ENCODE measurements at places on chromosomes 13 and 19.

- H3K36me3 ChIP-seq = no peaks in the 10 kb centered on the region
- H3K27ac ChIP-seq = no peak overlapping the region
- H3K27me3 ChIP-seq = peaks cover 5% of the 10 kb centered on the region
- no peaks in the 10 kb centered on the region for H3K4me1 ChIP-seq
- DNase-seq = no peak
Measured at GRCh38 chr13:30039511-30039911, 189.1 kb upstream of the UBL3 start.

DNA sequence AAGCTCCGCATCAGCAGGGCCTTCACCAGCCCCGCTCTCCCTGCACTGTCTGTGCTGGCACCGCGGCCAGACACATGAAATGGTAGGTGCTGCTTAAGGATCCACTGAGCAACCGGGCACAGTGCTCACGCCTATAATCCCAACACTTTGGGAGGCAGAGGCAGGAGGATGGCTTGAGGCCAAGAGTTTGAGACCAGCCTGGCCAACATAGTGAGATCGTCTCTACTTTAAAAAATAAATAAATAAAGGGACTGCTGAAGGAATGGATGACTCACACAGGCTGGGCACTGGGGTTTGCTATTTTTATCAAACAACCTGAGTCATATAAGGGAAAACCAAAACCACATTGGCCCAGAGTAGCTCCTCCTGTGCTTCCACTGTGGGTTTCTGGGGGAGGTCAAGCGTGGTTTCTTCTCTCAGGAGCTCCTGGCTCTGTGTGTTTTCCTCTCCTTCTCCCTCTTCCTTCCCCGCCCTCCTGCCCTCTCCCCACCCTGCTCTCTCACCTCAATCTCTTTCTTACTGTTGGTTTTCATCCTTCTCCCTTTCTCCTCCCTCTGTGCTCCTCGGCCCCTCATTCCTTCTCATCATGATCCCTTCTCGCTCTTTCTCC is 21.3 kb downstream of the VRK3 start:
- H3K27me3 ChIP-seq = no peaks in the 10 kb centered on the region
- no peak for DNase-seq
- H3K4me3 ChIP-seq = no peak overlapping the region
- H3K27ac ChIP-seq = peak overlapping the region; percentile 23
- peaks cover 97% of the 10 kb centered on the region for H3K36me3 ChIP-seq
- peaks cover 5% of the 10 kb centered on the region for H3K4me1 ChIP-seq

DNA sequence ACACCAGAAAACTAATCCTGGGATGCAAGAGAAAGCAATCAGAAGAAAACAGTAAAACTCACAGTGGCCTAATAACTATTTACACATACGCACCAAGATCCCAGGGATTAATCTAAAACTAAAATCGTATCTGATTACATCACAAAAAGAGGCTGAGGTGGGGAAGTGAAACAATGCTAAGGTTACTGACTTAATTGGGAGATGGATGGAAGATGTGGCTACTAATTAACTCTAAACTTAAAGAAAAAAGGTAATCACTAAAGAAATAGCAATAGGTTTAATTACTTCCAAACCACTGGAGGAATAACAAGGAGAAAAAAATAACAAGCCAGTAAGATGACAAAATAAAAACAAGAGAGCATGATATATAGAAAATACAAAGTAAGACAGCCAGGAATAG is 50.4 kb downstream of the NUFIP1 start:
- H3K27me3 ChIP-seq = no peaks in the 10 kb centered on the region
- no peak for DNase-seq
- H3K27ac ChIP-seq = no peak overlapping the region
- no peaks in the 10 kb centered on the region for H3K4me1 ChIP-seq
- no peak overlapping the region for H3K4me3 ChIP-seq

GRCh38 chr13:49304763-49305700 is 57.3 kb downstream of the CDADC1 start:
- H3K4me3 ChIP-seq = no peak overlapping the region
- no peak overlapping the region for H3K27ac ChIP-seq
- peaks cover 14% of the 10 kb centered on the region for H3K4me1 ChIP-seq
- no peaks in the 10 kb centered on the region for H3K36me3 ChIP-seq

- DNase-seq = no peak
- H3K4me1 ChIP-seq = no peaks in the 10 kb centered on the region
- H3K27me3 ChIP-seq = no peaks in the 10 kb centered on the region
- no peak overlapping the region for H3K27ac ChIP-seq
- no peak overlapping the region for H3K4me3 ChIP-seq
- no peaks in the 10 kb centered on the region for H3K36me3 ChIP-seq
Measured at GRCh38 chr19:33000510-33000909, 28.5 kb downstream of the FAAP24 start.

DNA sequence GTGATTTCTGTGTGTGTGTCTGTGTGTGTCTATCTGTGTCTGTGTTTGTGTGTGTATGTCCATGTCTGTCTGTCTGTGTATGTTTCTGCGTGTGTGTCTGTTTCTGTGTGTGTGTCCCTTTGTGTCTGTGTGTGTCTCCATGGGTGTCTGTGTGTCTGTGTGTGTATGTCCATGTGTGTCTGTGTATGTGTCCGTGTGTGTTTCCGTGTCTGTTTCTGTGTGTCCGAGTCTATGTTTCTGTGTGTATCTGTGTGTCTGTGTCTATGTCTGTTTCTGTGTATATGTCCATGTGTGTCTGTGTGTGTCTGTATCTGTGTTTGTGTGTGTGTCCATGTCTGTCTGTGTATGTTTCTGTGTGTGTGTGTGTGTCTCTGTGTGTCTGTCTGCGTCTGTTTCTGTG is 276.3 kb upstream of the SOX1 start:
- no peak overlapping the region for H3K4me3 ChIP-seq
- DNase-seq = no peak
- no peaks in the 10 kb centered on the region for H3K4me1 ChIP-seq
- H3K27me3 ChIP-seq = no peaks in the 10 kb centered on the region

DNA sequence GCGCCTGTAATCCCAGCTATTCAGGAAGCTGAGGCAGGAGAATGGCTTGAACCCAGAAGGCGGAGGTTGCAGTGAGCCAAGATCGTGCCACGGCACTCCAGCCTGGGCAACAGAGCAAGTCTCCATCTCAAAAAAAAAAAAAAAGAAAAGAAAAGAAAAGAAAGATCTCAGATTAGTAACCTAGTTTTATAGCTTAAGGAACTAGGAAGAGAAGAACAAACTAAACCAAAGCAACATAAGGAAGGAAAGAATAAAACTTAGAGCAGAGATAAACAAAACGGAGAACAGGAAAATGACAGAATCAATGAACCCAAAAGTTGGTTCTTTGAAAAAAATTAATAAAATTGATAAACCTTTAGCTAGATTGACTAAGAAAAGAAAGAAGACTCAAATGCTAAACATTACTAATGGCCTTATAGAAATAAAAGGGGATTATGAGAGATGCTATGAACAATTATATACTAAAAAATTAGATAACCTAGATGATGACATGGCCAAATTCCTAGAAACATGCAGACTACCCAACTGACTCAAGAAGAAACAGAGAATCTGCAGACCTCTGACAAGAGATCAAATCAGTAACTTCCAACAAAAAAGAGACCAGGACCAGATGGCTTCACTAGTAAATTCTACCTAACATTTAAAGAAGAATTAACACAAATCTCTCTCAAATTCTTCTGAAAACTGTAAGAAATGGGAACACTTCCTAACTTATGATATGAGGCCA is 68.2 kb downstream of the CDADC1 start:
- H3K4me3 ChIP-seq = no peak overlapping the region
- peaks cover 13% of the 10 kb centered on the region for H3K4me1 ChIP-seq
- H3K27me3 ChIP-seq = no peaks in the 10 kb centered on the region

GRCh38 chr19:56091066-56091490 is 30.0 kb downstream of the ZNF787 start:
- H3K27me3 ChIP-seq = no peaks in the 10 kb centered on the region
- H3K36me3 ChIP-seq = peaks cover 8% of the 10 kb centered on the region
- DNase-seq = no peak
- H3K4me3 ChIP-seq = no peak overlapping the region
- peaks cover 16% of the 10 kb centered on the region for H3K4me1 ChIP-seq

DNA sequence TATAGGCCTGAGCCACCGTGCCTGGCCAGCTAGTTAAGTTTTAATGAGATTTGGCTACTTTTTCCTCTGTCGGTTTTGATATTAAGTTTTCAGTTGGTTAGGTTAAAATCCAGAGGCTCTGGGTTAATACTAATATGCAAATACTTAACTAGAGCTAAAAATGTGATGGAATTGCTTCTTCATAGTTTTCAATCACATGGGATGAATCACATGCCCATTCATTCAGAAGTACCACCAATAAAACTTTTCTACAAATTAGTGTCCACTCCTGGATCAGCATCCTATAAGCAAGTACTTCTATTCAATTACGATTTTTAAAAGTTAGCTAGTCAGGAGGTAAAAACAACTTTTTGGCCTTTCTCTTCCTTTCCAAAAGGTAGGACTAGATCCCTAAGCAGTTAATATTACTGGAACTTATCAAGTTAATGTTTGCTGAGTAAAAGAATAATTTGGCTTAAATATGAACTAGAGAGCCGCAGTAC is 4.3 kb downstream of the SLC25A30 start:
- no peak for DNase-seq
- H3K27ac ChIP-seq = peak overlapping the region; percentile 28
- no peak overlapping the region for H3K4me3 ChIP-seq
- no peaks in the 10 kb centered on the region for H3K27me3 ChIP-seq

GRCh38 chr19:7729211-7729610 is 2.7 kb downstream of the CLEC4G start:
- H3K27ac ChIP-seq = no peak overlapping the region
- H3K4me3 ChIP-seq = no peak overlapping the region
- H3K27me3 ChIP-seq = peaks cover 54% of the 10 kb centered on the region
- peaks cover 15% of the 10 kb centered on the region for H3K4me1 ChIP-seq
- H3K36me3 ChIP-seq = no peaks in the 10 kb centered on the region

DNA sequence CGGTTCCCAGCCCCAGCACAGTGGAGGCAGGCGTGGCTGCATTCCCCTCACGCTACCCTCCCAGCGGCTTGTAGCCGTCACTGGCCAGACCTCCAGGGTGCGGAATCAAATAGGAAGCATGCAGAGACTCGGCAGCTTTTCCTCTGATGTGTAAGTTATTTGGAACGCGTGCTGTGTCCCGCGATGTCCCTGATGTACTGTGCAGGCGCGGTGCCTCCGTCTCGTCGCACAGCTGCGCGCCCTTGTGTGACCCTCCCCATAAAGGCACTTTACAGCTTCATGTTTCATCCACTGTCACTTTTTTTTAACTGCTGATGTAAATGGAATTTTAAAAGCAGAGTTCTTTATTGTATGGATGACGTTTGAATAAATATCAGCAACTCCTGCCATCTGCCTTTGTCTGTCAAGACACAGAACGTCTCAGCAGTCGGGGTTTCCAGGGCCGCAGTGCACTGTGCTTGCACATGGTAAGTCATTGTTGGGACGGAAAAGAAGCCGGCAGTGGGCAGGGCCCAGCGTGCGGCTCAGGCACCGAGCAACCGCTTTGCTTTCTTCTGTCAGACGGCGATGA is 7.3 kb upstream of the F7 start:
- no peaks in the 10 kb centered on the region for H3K36me3 ChIP-seq
- no peaks in the 10 kb centered on the region for H3K4me1 ChIP-seq

GRCh38 chr13:96898212-96898611 is 96.1 kb downstream of the OXGR1 start:
- no peaks in the 10 kb centered on the region for H3K27me3 ChIP-seq
- no peak overlapping the region for H3K27ac ChIP-seq
- no peaks in the 10 kb centered on the region for H3K36me3 ChIP-seq
- DNase-seq = no peak

- H3K4me1 ChIP-seq = no peaks in the 10 kb centered on the region
- no peaks in the 10 kb centered on the region for H3K27me3 ChIP-seq
- H3K4me3 ChIP-seq = no peak overlapping the region
- no peak overlapping the region for H3K27ac ChIP-seq
- no peaks in the 10 kb centered on the region for H3K36me3 ChIP-seq
- no peak for DNase-seq
Measured at GRCh38 chr13:113620036-113620796, 35.7 kb downstream of the TFDP1 start.

GRCh38 chr19:13796301-13797057 is 1.2 kb downstream of the ZSWIM4 start:
- peaks cover 36% of the 10 kb centered on the region for H3K4me1 ChIP-seq
- no peaks in the 10 kb centered on the region for H3K27me3 ChIP-seq
- H3K4me3 ChIP-seq = peak overlapping the region; percentile 73
- no peaks in the 10 kb centered on the region for H3K36me3 ChIP-seq

DNA sequence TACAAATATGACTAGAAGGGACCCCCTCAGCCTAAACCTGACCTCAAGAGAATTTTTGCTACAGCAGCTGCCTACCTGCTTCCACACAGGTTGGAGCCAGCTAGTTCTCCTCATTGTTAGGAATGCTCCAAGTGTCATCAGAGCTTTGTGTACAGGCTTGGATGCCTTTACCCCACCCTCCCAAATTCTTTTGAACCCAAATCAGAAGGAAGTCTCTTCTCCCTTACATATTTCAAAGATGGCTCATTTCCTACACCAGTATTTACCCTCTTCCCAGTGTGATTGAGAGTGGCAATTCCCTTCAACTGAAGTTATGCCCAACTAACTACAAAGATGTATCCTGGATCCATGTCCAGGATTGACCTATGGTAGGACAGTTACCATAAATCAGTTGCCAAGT is 323.2 kb downstream of the OXGR1 start:
- H3K4me3 ChIP-seq = no peak overlapping the region
- H3K36me3 ChIP-seq = no peaks in the 10 kb centered on the region
- no peak overlapping the region for H3K27ac ChIP-seq
- H3K4me1 ChIP-seq = no peaks in the 10 kb centered on the region

GRCh38 chr13:100594255-100594654 is 5.7 kb upstream of the GGACT start:
- H3K27me3 ChIP-seq = no peaks in the 10 kb centered on the region
- no peaks in the 10 kb centered on the region for H3K36me3 ChIP-seq
- no peak overlapping the region for H3K27ac ChIP-seq
- DNase-seq = no peak

DNA sequence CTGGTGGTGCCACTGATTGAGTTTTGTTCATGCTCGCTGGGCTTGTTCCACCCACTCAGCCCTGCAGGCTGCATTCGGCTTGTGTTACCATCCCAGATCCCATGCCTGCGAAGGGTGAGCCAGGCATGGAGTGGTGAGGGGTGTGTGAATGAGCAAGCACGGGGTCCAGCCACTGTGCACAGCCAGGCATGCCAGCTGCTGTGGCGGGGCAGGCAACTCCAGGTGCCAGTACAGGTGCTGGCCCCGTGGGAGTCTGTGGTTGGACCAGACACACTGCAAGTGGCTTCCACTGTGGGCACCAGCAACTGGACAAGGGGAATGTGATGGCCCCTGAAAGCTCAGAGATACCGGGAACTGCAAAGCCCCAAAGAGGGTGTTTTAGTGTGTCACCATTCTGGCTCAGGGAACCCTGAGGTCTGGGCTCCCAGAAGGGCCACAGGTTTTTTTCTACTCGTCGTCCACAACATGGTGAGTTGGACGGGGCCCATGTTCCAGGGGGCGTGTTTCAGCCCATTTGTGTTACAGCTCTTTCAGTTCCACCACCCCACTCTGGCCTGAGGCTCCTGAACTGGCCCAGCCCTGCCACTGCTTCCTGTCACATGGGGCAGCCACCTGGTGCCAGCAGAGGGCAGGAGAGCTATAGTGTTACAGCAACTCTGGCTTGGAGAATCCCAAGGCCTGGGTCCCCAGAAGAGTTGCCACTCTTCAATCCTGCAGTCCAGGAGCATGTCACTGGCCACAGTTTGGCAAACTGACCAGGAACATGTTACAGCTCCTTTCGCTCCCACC is 217.0 kb upstream of the OBI1 start:
- H3K4me1 ChIP-seq = no peaks in the 10 kb centered on the region
- H3K36me3 ChIP-seq = no peaks in the 10 kb centered on the region
